ENCODE measurements at places on chromosomes 7 and 10. TPM values are rescaled to one million over a fixed set of nuclear protein-coding genes. Genes with fewer than 3 reads are reported as not detected.

Gene PTF1A
- total RNA-seq: 0.90 TPM

Gene VSTM4
- 18.2 TPM for total RNA-seq

Gene CCNJ
- 4.4 TPM for total RNA-seq

- DNase-seq: no peak
- H3K27ac ChIP-seq: no peak overlapping the region
- no peaks in the 10 kb centered on the region for H3K27me3 ChIP-seq
- no peaks in the 10 kb centered on the region for H3K4me1 ChIP-seq
Measured at GRCh38 chr7:92768501-92769393, 67.6 kb downstream of the CDK6 start.

GRCh38 chr7:150937848-150938561, 40.1 kb downstream of the KCNH2 start:
- peaks cover 11% of the 10 kb centered on the region for H3K4me1 ChIP-seq
- no peaks in the 10 kb centered on the region for H3K36me3 ChIP-seq
- no peak overlapping the region for H3K4me3 ChIP-seq
- no peaks in the 10 kb centered on the region for H3K27me3 ChIP-seq

DNA sequence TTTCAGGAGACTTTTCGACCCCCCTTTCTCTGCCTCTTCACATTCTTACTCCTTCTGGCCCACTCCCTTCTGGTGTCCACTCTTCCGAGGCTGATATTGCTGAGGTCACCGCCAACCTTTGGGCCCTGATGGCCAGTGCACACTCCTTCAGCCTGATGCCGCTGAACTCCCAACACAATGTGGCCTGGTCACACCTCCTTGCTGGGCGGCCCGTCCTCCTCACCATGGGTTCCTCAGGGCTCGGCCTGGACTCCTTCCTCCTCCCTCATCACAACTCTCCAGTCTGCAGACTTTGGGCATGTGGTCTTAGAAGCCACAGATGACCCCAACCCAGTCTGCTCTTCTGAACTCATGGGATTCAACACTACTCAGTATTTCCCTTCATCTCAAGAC, 583.0 kb upstream of the MGMT start:
- H3K27ac ChIP-seq: no peak overlapping the region
- no peak for DNase-seq
- no peaks in the 10 kb centered on the region for H3K36me3 ChIP-seq
- no peak overlapping the region for H3K4me3 ChIP-seq

- no peak for DNase-seq
- no peak overlapping the region for H3K4me3 ChIP-seq
Measured at GRCh38 chr10:98916526-98917125, 319.0 kb downstream of the HPSE2 start.

DNA sequence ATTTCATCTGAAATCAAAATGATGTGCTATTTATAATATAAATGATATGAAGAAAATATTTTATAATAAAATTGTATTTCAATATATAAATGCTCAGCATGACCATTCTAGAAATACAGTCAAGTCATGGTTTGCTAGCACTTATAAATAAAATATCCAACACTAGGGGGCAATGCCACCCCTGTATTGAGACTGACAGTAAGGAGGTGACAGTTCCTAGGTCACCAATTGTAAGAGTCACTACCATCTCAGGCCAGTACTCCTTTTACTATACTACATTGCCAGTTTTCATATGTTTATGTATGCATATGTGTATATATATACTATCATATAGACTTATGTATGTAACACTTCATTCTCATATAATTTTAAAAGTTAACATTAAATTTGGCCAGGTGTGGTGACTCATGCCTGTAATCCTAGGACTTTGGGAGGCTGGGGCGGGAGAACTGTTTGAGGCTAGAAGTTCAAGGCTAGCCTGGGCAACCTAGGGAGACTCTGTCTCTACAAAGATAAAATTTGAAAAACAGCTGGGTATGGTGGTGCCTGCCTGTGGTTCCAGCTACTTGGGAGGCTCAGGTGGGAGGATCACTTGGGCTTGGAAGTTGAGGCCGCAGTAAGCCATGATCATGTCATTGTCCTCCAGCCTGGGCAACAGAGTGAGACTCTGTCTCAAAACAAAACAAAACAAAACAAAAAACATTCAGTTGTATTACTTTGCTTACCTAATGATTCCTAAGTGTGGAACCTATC, 2.4 kb upstream of the CNOT4 start:
- no peak overlapping the region for H3K27ac ChIP-seq
- no peaks in the 10 kb centered on the region for H3K27me3 ChIP-seq
- no peak overlapping the region for H3K4me3 ChIP-seq
- H3K4me1 ChIP-seq: peaks cover 14% of the 10 kb centered on the region
- H3K36me3 ChIP-seq: no peaks in the 10 kb centered on the region

DNA sequence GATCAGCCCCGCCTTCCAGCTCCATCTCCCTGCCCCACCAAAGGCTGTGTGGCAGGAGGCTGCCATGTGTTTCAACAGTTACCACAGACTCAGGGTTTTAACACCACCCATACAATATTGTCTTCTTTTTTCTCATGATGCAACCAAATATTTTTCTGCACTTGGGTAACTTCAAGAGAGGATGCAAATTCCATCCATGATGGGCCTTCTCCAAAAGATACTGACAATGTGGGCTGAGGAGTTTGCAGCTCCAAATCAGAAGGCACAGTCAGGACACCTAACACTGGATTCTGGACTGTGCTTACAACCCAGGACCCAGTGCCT, 347.9 kb downstream of the GRID1 start:
- H3K4me1 ChIP-seq: no peaks in the 10 kb centered on the region
- no peaks in the 10 kb centered on the region for H3K27me3 ChIP-seq
- H3K4me3 ChIP-seq: no peak overlapping the region
- H3K27ac ChIP-seq: no peak overlapping the region
- DNase-seq: no peak
- no peaks in the 10 kb centered on the region for H3K36me3 ChIP-seq

- no peak for DNase-seq
- no peak overlapping the region for H3K4me3 ChIP-seq
- no peaks in the 10 kb centered on the region for H3K27me3 ChIP-seq
- no peak overlapping the region for H3K27ac ChIP-seq
- no peaks in the 10 kb centered on the region for H3K36me3 ChIP-seq
- no peaks in the 10 kb centered on the region for H3K4me1 ChIP-seq
Measured at GRCh38 chr10:32738958-32739357, 219.1 kb downstream of the ITGB1 start.

Data from tibial nerve (tissue), 4 donors.